ENCODE measurements at places on chromosomes 4 and X.

DNA sequence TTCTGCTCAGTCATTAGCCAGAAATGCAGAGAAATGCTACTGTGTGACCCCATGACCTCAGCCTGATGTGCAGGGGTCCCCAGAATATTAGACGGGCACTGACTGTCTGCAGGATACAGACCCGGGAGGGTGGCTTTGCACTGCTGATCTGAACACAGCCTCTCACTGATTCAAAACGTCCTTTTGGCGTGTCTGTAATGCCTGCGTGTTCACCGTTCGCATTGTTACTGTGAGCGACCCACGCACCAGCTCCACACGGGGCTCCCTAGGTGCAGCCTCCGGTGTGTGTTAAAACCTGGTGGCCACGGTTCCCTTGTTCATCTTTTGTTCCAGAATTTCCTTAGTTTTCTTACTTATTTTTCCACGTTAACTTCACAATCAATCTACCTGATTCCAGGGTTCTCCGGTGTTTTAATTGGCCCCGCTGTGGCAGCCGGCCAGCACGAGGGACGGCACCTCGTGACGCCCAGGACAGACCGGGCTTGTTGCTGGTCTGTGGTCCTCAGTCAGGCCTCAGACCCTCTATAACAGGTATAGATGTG lies 32.0 kb upstream of the SPON2 start:
- DNase-seq, result no peak

DNA sequence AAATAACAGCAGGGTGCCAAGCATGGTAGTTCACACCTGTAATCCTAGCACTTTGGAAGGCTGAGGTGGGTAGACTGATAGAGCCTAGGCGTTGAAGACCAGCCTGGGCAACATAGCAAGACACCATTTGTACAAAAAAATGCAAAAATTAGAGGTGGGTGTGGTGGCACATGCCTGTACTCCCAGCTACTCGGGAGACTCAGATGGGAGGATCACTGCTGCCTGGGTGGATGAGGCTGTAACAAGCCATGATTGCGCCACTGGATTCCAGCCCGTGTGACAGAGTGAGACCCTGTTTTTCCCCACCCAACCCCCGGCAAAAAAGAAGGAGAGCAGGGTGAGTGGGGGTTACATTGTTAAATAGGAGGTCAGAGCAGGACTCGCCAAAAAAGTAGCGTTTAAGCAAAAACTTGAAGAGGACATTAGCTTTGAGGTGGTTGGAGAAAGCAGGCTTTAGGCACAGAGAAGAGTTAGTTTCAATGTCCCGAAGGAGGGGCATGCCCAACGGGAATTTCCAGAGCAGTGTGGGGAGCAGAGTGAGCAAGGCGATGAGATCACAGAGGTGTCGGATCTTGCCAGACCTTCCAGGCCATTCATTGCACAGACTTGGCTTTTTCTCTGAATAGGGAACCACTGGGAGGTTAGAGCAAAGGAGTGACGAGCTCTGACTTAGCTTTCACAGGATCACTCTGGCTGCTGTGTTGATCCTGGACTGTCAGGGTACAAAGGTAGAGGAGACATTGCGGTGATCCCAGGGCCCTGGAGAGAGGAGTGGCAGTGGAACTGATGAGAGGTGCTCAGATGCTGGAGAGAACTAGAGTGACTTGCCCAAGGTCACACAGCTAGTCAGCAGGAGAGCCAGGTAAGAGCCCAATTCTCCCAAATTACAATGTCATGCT lies 70.6 kb downstream of the TRAPPC11 start:
- DNase-seq, result no peak

GRCh38 chrX:132219343-132219768 lies at the start of gene RAP2C:
Gene RAP2C (minus strand): TSS chrX:132219447. CDS start chrX:132217268, 2,179 bp downstream.
- peak; percentile 47 for DNase-seq

GRCh38 chr4:116320859-116321258 lies 764.5 kb downstream of the TRAM1L1 start:
- no peak for DNase-seq

- DNase-seq, result no peak
Observed at GRCh38 chr4:43680421-43680820, 768.2 kb downstream of the KCTD8 start.

DNA sequence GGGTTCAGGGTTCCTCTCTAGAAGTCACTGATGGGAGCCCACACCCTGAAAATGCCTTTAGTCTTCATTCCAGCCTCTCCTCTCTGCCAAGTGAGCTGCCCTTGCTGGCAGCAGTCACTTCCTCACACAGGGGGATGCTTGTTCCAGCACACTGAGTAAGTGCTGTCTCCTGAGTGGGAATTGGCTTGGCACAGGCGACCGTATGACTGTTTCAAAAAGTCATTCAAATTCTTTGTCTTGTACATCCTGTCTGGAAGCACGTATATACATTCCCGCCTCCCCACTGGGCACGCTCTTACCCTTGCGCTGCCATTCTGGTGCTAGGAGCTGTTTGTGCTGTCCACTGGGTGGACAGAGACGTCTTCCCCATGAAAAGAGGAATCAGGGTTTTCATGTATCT lies 40.2 kb upstream of the CD99 start:
- no peak for DNase-seq

DNA sequence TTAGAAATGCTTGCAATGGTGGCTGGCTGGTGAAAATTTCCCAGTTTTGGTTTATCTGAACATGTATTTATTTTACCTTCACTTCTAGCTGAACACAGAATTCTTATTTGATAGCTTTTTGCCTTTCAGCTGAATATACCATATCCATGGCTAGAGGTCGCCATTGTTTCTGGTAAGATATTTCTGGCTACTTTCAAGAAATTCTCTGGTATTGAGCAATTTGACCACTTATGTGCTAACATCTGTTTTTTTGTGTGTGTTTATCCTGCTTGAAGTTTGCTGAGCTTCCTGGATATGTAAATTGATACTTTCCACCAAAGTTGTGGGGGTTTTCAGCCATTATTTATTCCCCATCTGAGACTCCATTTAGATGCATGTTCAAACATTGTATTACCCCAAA lies 75.4 kb downstream of the FBXW7 start:
- no peak for DNase-seq

- DNase-seq, result no peak
Observed at GRCh38 chr4:26985873-26986272, 125.2 kb downstream of the STIM2 start.

GRCh38 chrX:51568586-51568985 lies 50.1 kb downstream of the CENPVL3 start:
- DNase-seq, result no peak

DNA sequence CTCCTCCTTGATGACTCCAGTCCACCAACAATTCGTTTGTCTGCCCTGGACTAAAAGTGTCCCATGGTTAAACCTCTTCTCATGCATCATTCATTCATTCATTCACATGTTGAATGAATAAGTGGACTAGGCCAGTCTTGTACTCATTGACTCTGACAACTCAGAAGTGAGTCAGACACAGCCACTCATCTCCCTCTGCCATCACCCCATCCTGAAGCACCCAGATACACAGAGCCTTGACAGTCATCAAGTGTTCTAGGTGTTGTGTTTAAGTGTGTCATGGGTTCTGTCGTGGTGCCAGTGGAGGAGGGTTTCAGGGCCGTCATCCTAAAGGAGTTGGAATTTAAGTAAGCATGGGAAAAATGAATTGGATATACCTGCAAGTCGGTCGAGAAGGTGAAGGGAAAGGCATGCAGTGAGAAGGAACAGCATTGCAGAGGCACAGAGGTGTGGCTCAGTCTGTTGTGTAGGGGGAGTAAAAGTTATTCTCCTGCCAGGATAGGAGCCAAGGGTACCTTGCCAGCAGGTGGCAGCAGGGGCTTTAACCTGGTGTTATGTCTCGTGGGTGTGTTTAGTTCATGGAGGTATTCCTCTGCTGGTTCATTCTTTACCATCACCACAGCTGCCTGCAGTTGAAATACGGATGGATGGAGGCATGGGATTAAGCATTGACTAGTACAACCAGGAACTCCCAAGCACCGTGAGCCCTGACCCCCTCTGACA lies 18.3 kb downstream of the MAGED2 start:
- peak; percentile 11 for DNase-seq

DNA sequence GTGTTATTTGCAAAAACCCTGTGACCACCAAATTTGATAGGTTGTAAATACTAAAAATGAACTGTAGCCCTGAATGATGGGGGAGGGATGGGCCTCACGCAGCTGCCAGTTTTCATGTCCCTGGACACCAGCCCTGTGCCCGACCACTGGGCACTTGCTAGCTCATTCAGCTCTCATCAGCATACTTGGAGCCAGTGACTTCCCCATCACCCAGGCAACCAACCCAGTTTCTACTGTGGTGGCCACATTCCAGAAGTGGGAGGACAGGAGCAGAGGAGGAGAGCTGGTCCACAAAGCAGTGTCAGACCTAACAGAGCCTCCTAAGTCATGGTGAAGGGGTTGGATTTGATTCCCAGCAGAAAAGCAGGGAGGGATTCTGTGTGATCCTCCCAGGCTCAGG lies 128.2 kb downstream of the CPEB2 start:
- DNase-seq, result no peak

GRCh38 chr4:176319151-176319703 lies 539 bp upstream of the SPCS3 start:
- no peak for DNase-seq

DNA sequence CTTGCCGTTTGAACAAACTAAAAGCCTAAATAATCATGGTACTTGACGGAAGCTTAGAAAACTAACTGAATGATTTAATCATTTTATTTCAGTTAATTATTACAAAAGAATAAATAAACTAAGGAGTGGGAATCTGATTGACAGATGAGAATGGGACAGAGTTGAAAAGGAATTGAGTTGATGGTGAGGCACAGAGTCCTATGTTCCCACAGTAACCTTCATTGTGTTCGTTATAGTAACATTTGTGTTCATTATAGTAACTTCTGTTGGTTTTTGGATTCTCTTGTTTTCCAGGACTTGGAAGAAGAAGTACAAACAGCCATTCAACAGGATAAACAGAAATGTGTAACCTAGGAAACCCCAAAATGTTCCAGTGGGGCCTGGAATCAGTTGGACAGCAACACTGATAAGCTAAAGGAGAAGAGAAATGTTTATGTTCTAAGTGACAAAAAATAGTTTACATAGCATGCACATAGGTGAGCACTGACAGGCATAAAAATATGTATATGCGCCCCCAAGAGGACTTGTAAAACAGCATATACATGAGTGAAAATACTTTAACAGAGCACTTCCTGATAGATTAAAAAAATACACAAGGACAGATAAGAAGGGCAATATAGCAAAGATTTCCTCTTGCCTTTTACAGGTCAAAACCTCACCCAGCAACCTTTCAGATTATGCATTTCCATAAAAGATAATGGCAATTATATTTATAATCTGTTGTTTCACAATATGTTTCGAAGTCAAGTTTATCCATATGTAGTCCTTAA lies 218.6 kb upstream of the HTR2C start:
- no peak for DNase-seq

DNA sequence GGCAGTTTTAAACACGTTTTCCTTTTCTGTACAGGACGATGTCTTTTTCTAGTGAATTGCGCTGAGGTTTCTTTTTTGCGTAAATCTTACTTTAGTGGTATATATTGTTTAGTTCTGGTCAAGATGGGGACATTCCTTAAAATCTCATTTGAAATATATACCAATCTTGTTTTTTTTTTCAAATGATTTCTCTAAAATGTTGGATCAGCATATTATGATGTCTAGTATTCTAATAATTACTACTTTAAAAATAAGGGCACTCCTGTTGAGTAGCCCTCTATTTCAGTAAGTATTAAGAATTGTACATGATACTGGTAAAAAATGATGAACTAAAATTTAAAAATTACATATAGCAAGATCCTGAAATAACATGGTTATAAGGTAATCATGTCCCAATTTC lies 224.1 kb upstream of the ARHGAP24 start:
- DNase-seq, result no peak

DNA sequence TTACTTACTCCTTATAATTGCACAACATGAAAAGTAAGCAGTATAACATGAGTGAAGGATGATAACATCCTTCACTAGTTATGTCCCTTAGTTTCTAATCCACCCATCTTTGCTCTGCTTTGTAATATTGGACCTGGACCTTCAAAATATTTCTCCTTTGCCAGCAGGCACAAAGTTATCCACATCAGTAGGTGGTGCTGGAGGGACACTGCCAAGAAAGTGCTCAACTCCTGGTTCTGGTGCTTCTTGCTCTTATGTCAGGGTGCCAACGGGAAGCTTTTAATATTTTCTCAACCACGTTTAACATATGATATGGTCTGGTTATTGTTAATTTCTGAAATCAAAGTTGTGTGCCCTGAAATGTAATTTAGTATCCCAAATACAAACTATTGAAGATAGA lies 49.1 kb downstream of the TMEM165 start:
- no peak for DNase-seq

DNA sequence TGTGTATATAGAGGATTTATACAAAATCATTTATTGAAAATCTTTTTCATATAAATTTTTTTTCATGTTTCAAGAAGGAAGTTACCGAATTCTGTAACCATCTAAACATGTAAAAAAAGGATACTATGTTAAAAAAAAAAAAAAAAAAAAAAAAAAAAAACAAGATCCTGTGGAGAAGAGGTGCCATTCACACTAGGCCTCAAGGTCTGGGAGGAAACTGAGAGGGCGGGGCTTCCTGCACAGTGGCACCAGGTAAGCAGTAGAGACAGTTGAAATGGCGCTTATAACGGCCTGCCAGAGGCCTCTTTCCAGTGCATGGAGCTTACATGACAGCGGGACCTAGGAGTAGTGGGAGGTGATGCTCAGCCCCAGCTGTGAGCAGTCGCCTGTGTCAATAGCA lies 17.5 kb downstream of the TRAPPC2 start:
- DNase-seq, result peak; percentile 12

GRCh38 chr4:5037553-5038551 lies 13.4 kb upstream of the STK32B start:
- DNase-seq, result no peak

GRCh38 chr4:82739287-82740190 lies 59.1 kb downstream of the SCD5 start:
- peak; percentile 67 for DNase-seq

DNA sequence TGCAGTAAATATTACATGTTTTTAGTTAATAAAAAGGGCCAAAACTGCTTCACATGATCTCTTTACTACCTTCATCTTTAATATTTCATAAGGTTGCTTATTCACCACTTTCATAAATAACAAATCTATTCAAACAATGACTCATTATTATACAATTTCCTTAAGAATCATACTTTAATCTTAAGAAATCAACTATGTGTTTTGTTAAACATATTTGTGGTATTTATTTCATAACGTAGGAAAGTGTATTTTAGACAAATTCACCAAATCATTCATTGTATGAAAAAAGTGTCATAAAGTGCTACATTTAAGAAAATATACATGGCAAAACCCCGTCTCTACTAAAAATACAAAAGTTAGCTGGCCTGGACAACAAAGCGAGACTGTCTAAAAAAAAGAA lies 150.5 kb upstream of the RXFP1 start:
- no peak for DNase-seq

- DNase-seq, result no peak
Observed at GRCh38 chrX:2228536-2228935, 272.2 kb downstream of the DHRSX start.
